ENCODE measurements at places on chromosomes 11 and 22. TPM values are rescaled to one million over a fixed set of nuclear protein-coding genes. Genes with fewer than 3 reads are reported as not detected.

The MEN1 gene
- 6.2 TPM for total RNA-seq

The ARHGAP42 gene
- total RNA-seq, result 12.6 TPM

The WNT7B gene
- 0.18 TPM for total RNA-seq

The KRTAP5-10 gene
- total RNA-seq, result not detected

The LRRN4CL gene
- total RNA-seq, result 62.0 TPM

The TOMT gene
- not detected for total RNA-seq

The RFPL2 gene
- total RNA-seq, result not detected

The ST14 gene
- total RNA-seq, result not detected

The PNPLA3 gene
- total RNA-seq, result 2.9 TPM

The MISFA gene
- total RNA-seq, result 2.8 TPM

The MOGAT2 gene
- not detected for total RNA-seq

The ANGPTL5 gene
- total RNA-seq, result 0.09 TPM

The MUC15 gene
- total RNA-seq, result 0.25 TPM

The NLRP10 gene
- 1.7 TPM for total RNA-seq

The ACTN3 gene
- total RNA-seq, result not detected

The ZP1 gene
- total RNA-seq, result not detected

The SGSM1 gene
- not detected for total RNA-seq

The ZNF215 gene
- 1.2 TPM for total RNA-seq

The HBB gene
- not detected for total RNA-seq

The ANO5 gene
- 0.16 TPM for total RNA-seq

The OR4D5 gene
- total RNA-seq, result not detected

The MN1 gene
- 55.9 TPM for total RNA-seq

The PGR gene
- 0.63 TPM for total RNA-seq

The PLAAT3 gene
- total RNA-seq, result 9.0 TPM

The CRYBB3 gene
- not detected for total RNA-seq

The OLFML1 gene
- 27.1 TPM for total RNA-seq

The RCOR2 gene
- total RNA-seq, result 3.3 TPM

The SLC29A2 gene
- 0.36 TPM for total RNA-seq

The PHF21B gene
- total RNA-seq, result not detected

The SCGB1D2 gene
- total RNA-seq, result not detected

The UBQLN3 gene
- not detected for total RNA-seq

The MS4A15 gene
- not detected for total RNA-seq

The GPHA2 gene
- not detected for total RNA-seq

The MIOX gene
- total RNA-seq, result not detected

The AMPD3 gene
- 7.0 TPM for total RNA-seq

The NPTXR gene
- 1.3 TPM for total RNA-seq

The OR6T1 gene
- not detected for total RNA-seq

The UBQLNL gene
- total RNA-seq, result 0.36 TPM

The MMP10 gene
- total RNA-seq, result 3.6 TPM

The APOL1 gene
- total RNA-seq, result 29.4 TPM

The MS4A12 gene
- not detected for total RNA-seq

The IGSF9B gene
- total RNA-seq, result 1.7 TPM

The SERHL2 gene
- total RNA-seq, result 2.2 TPM

The OR5D18 gene
- not detected for total RNA-seq

The PRODH gene
- not detected for total RNA-seq

The AQP11 gene
- total RNA-seq, result 2.8 TPM

The CHADL gene
- total RNA-seq, result 0.99 TPM

The FREY1 gene
- total RNA-seq, result 1.6 TPM

The FAR1 gene
- 124 TPM for total RNA-seq

The SCGB1C1 gene
- not detected for total RNA-seq

The C11orf87 gene
- not detected for total RNA-seq
